ENCODE measurements at places on chromosomes 11 and 22.

DNA sequence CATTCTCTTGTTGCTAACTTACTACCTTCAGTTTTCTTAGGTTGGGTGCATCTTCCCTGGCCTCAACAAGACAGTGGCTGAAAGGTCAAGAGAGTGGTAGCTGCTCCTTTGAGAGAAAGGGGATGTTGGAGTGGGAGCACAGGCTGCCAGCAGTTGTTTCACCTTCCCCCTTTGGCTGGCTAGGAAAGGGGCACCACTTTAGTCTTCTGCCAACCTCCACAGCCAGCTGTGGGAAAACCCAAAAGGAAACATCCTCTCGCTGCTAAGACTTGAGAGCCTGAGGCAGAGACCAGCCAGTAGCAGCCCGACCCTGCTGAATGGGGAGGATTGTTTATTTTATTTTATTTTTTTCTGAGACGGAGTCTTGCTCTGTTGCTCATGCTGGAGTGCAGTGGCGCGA is 34.4 kb downstream of the MARK2 start:
- DNase-seq = no peak

- no peak for DNase-seq
Observed at GRCh38 chr11:11969380-11970215, 38.8 kb downstream of the DKK3 start.

- DNase-seq = no peak
Observed at GRCh38 chr22:48495751-48496080, 1332.0 kb downstream of the BRD1 start.

- no peak for DNase-seq
Observed at GRCh38 chr11:73463359-73463758, 87.2 kb downstream of the RELT start.

DNA sequence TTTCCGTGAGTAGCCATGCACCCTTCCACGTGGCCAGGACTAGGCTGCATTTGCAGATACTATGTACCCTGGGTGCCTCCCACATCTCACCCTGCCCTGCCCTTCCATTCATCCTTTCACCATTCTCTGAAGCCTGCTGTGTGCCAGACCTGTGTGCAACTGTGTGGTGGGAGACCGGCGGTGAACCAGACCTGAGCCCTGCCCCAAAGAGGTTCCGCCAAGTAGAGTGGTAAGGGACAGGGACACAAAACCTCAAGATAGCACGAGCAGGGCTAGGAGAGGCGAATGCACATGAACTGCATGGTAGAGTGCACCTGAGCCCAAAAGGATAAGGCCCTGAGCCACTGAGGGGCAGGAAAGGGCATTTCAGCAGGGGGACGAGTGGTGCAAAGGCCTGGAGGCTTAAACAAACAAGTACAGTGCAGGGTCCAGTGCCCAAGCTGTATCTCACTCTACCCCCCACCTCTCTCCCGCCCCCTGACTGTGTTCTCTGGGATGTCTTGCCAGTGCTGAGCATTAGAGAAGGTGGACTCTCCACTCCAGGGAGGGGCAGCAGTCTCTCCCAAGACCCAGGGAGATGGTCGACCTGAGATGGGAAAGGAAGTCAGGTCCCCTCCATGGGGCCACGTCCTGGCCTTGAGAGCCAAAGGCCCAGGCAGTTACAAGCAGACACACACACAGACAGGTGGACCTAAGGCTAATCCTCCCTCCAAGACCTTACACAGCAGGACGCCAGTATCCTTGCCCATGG is 14.1 kb upstream of the ARAP1 start:
- DNase-seq = no peak

DNA sequence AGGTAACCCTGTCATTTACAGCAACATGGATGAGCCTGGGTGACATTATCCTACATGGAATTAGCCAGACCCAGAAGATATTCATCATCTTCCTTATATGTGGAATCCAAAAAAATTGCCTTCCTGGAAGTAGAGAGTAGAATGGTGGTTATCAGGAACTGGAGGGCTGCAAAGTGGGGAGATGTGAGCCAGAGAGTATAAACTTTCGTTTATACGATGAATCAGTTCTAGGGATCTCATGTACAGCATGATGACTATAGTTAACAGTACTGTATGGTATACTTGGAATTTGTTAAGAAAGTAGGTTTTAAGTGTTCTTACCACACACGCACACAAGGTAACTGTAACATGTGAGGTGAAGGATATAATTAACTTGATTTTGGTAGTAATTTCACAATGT is 79.1 kb downstream of the TBC1D22A start:
- DNase-seq = no peak

GRCh38 chr11:12853652-12854296 is 155.3 kb upstream of the RASSF10 start:
- DNase-seq = no peak

DNA sequence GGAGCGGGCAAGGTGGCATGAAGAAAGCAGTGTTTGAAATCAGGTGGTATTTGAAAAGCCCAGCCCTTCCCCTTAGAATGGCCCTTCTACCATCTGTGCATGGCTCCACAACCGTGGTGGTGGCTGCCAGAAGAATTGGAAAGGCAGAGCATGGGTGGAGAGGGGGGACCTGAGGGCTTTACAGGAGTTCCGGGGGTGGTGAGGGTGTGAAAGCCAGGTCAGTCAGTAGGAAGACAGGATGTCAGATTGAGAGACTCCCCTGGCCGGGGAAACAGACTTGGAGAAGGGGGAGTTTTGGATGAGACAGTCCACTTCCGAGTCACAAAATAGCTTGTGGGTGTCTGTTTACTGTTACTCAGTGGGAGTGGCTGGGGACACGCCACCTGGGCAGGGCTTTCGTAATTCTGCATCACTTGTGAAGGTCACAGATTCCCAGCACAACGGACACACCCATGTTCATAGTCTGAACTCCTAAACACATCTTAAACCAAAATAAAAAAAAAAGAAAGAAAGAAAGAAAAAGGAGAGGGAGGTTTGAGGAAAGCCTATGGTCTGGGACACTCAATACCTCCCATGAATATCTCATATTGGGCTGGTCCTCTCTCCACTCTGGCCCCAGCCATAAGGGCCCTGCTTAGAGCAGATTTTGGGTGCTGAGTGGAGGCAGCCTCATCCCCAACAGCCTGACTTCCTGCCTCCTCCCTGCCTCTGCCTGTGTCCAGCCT is 24.4 kb upstream of the SMIM35 start:
- DNase-seq = no peak

- no peak for DNase-seq
Observed at GRCh38 chr11:92819830-92820229, 149.6 kb upstream of the MTNR1B start.

GRCh38 chr11:121494355-121495099 is 41.8 kb upstream of the SORL1-AS1 start:
- no peak for DNase-seq

GRCh38 chr22:45923212-45923611 is 53.8 kb downstream of the WNT7B start:
- DNase-seq = no peak

DNA sequence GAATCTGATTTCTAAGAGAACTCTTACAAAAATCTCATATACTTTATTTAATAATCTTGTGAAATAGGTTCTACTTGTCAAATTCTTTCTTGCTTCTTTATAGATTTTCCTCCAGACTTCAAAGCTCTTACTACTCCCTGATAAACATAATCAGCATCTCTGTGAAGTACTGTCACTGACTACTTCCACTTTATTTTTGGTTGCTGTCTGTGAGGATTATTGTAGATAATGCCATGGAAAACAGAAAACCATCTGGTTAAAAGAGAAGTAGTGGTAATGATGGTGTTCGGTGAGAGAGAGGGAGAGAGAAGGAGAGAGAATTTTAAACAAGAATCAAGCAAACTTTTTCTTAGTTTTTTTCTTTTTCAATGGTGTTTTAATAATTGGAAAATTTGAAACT is 152.3 kb downstream of the TMEM135 start:
- DNase-seq = no peak

GRCh38 chr11:62439785-62440602 is 21.2 kb downstream of the SCGB1A1 start:
- DNase-seq = no peak

DNA sequence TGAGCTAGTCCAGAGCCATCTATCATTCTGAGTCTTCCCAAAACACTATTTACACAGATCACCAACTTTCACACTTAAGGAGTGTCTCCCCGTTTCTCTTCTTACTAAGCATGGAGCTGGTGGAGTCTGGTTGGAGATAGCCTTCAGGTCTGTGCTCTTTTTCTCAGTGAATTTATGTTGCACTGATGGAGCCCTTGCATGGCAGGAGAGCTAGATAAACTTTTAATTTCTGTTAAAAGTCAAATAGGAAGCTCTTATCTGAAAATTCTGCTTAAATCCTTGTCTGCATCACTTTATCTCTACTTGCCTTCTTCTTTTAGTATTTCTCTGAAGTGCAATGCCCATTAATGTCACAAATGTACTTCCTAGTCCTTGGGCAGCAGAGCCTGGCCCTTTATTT is 63.4 kb downstream of the ST3GAL4 start:
- DNase-seq = no peak

DNA sequence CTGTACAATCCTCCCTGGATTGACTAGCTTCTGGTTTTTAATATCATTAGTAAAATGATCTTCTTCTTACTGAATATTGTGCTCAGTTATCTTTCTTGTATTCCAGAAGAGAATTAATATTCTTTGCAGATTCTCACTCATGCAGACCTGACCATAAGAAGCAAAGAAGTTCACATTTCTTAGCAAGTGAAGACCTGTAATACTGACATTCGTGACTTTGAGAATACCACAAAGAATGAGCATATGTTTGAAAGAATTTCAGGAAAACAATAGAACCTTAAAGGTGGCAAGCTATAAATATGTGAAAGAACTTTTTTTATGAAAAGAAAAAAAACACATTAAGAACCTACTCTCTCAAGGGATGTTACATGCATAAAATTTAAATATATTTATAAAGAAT is 371.6 kb downstream of the JRKL start:
- DNase-seq = no peak

DNA sequence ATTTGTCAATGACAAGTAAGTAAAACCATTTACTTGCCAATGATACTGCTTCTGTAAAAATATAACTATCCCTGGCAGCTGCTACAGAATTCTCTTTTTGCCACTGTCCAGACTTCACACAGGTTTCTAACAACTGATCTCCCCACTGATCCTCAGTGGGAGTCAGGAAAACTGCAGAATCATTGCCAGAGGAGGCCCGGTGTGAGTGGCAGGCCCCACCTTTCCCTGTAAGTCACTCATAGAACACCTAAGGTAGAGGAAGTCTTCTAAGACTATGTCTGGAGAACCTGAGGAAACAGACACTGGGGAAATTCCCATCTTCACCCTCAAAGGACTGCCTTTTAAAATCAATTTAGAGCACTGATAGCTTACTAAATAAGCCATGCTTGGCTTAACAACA is 66.3 kb downstream of the ZC3H12C start:
- DNase-seq = no peak

DNA sequence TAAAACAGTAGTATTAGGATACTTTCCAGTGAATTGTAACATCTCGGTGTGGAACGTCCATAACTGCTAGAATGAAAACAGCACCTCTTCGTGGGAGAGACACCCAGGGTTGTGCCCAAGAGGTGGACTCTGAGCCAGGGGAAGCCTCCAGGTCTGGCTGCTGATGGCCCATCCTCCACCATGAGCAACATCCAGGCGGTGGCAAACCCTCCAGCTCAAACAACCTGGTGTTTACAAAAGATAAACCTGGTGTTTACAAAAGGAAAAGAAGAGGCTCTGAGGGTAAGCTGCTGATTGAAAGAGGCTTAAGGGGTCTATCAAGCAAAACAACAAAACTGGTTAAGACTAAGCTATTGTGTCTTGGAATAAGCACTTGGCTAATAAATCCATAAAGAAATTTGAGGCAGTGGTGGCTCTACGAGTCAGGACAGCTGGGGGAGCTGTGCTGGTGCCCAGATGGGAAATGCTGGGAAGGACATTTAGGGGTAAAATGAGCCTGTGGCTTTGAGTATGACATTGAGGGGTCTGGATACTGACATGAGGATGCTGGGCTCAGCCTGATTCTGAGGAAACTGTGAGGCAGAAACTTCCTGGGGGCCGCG is 909.0 kb downstream of the BRD1 start:
- no peak for DNase-seq

DNA sequence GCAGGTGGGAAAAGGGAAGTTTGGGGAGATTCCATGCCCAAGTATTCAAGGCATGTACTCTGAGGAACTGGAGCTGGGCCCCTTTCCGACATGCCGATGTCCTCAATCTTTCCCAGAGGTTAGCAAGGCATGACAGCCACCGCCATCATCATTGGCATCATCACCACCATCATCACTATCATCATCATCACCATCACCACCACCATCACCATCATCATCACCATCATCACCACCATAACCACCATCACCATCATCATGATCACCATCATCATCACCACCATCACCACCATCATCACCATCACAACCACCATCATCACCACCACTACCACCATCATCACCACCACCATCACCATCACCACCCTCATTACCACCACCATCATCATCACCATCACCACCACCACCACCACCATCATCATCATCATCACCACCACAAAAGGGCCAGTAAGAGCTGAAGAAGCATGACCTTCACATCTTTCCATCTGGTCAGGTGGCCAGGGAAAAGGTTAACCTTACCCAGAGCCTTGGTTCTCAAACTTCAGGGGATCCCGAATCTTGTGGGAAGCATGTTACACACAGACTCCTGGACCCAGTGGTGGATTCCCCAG is 25.8 kb downstream of the PHF21B start:
- no peak for DNase-seq

GRCh38 chr11:14424096-14424495 is 65.1 kb upstream of the RRAS2 start:
- DNase-seq = no peak

DNA sequence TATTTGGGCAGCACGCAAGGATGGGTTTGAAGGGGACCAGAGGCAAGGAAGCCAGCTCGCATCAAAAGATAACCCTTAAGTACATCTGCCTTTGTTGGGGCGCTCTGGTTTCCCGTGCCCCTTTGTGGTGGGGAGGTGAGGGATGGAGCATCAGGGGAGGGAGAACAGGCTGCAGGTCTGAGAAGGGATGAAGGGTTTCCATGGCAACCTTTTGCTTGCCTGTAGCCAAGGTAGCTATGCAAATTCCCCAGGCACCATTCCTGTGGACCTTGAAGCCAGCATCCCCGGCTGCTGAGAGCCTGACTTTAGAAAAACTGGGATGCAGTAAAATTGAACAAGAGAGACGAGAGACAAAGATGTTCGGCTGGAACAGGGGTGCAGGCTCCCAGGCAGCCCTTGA is 75.7 kb downstream of the SEZ6L start:
- no peak for DNase-seq

DNA sequence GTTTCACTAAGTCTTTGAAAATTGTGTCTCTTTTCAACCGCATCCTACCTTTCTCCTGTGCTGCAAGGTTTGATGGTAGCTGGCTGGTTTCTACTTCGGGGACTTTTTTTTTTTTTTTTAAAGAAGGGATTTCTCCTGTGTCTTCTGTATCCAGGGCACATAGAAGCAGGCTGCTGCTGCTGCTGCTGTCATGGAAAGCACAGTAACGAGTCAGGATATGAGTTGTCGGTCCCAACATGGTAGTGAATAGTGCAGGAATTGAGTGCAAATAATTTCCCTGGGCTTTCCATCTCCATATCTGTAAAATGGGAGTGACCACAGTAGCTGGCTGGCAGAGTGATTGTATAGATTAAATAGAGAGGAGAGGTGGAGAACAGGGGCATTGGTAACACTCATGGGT is 118.3 kb upstream of the NAV2 start:
- no peak for DNase-seq

Measured in NCI-H2081 treated with DMSO at 0.1 percent for 48 hours (cell line).